ENCODE measurements at places on chromosomes 4 and X.

DNA sequence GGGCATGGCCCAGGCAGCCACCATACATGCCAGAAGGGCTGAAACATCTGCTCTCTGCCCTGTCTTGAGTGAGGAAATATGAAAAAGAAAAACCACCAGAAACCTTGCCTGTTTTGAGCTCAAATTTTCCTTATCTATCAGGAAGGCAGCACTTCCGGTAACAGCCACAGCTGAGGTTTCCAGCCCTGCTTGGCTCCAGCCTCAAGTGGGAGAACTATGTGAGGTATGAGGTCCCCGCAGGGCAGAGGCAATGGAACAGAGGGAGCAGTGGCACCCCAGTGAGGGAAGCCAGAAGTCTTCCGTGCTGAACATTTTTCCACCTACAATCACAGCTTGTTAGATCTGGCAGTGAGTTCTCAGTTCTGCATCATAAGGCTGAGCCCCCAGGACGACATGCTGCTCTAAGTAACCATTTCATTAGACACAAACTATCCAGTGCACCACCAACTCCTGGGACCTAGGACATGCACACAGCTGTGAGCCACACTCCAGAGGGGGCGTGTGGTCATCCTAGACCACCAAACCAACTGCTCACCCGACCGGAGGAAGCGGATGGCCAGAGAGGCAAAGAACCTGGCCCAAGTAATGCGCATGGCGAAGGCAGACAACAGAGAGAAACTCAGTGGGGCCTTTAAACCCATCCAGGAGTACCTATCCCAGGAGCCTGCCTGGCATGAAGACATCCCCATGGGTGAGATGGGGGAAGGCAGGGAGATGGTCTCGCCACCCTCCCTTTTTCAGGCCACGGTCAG lies 22.6 kb downstream of the WDR1 start:
- DNase-seq: no peak

- DNase-seq: no peak
Measured at GRCh38 chrX:9829308-9830267, 43.4 kb downstream of the SHROOM2 start.

DNA sequence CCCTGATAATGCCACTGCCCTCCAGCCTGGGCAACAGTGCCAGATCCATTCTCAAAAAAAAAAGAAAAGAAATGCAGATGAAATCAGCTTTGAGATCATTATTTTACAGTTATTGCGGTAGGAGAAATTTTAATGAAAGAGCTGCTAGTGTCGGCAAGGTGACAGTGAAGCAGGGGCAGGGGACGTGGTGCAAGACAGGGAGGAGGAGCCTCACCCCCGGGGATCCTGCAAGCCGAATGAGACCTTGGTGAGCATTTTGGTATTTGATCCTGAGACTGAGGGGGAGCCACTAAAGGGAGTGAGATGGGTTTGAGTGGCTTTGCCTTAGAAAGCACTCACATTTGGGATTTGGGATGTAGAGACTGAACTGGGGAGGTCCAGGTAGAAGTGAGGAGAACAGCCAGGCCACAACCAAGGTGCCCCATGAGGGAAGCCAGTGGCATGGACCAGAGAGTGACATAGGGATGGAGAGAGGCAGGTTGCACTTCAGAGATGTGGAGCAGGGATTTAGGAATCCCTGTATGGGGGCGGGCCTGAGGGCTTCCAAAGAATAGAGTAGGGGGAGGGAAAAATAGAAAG lies 23.6 kb downstream of the RBM10 start:
- DNase-seq: no peak

- DNase-seq: no peak
Measured at GRCh38 chr4:2887343-2887742, 43.7 kb downstream of the ADD1 start.

- no peak for DNase-seq
Measured at GRCh38 chr4:88860586-88860985, 163.0 kb upstream of the NAP1L5 start.

DNA sequence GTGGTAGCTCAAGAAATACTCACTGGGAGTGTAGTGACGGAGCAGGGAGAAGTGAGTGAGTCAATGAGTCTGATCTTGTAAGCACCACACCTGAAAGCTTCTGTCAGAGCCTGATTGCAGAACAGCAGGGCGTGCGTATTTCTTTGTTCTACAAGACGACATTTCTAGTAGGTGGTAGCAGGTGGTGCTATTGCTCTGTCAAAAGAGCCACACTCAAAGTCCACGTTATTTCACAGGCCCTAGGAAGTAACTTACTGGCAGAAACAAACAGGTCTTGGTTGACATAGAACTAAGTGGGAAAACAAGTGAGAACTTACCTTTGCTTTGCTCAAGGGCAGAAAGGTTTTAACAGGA lies 46.4 kb upstream of the SPRY1 start:
- DNase-seq: no peak

GRCh38 chr4:2565533-2565932 lies 29.1 kb downstream of the FAM193A start:
- no peak for DNase-seq

DNA sequence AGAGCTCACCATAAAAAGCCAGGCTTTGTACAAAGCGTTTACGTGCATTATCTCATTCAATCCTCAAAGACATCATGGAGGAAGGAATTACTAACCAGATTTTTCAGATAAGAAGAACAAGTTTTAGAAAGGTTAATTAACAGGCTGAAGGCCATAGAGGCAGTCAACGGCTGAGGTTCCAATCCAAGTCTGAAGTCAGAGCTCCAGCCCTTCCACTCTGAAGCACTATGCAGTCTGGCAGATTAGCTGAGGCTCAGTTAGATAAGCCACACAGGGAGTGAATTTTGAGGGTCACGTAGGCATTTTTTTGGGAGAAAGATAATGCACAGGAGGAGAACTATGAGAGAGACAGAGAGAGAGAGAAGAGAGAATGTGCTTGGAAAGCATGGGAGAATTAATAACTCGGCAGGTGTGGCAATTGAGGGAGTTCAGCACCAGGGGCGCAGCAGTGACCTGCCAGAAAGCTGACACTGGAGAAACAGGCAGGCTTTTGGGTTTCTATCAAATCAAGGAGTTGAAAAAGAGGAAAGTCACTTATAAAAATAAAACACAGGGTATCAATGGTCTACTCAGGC lies 116.5 kb upstream of the NAP1L5 start:
- DNase-seq: no peak

DNA sequence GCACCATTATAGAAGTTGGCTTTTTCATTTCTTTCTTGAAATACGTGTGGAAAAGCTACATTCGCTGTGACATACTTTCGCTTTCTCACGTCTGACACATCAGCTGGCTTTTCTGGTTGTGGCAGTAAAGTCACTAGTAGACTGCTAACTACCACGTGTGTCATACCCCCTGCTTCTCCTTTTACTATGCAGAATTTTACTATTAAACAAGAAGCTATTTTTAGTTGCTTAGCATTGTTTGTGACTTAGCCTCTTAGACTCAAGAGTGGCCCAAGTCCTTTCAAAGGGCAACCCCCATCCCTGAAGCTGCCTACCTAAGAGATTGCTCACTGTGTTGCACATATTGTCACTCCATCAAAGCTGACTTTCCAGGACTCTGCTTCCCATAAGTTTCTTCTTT lies 2.1 kb upstream of the IL2 start:
- DNase-seq: no peak

- DNase-seq: no peak
Measured at GRCh38 chrX:120731386-120731785, 101.5 kb upstream of the C1GALT1C1 start.

GRCh38 chr4:181323061-181323460 lies 920.1 kb upstream of the TENM3 start:
- DNase-seq: no peak

- no peak for DNase-seq
Measured at GRCh38 chr4:4852591-4853362, 6.7 kb upstream of the MSX1 start.

DNA sequence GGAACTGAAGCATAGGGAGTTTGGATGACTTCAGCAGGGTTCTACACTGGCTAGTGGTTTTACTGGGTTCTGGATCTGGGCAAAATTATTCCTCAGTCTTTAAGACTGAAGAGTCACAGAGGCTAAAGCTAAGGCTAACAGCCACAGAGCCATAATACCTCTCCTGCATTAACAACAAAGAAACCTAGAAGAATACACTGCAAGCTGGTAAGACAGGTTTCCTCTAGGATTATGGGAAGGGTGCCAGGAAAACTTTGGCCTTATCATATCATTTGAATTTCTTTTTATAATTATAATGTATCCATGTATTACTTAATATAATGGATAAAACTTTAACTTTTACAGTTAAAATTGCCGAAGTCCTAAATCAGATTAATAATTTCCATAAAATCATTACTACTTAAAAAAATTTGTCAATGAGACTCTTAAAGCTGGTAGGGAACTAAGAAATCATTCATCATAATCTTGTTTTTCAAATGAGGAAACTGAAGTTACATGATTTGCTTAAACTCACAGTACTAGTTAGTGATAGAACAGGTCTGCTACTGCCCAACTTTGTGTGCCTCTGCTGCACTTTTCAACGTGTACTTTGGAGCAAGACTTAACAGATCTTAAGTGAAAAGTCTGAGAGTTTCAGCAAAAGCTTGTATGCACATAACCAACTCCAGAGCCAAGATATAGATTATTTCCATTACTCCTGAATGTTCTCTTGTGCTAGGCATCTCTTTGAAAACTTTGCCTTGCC lies 24.2 kb upstream of the PGRMC2 start:
- no peak for DNase-seq

- DNase-seq: no peak
Measured at GRCh38 chrX:152884171-152884570, 13.7 kb upstream of the ZNF185 start.

GRCh38 chr4:159018062-159018629 lies 84.7 kb upstream of the RAPGEF2 start:
- DNase-seq: no peak

Measured in NCI-H1694 (cell line).